NCI-H1092 (cell line): ENCODE measurements at places on chromosomes 6 and 20.

GRCh38 chr20:62523473-62524203 is 47.8 kb upstream of the GATA5 start:
- DNase-seq, result no peak

DNA sequence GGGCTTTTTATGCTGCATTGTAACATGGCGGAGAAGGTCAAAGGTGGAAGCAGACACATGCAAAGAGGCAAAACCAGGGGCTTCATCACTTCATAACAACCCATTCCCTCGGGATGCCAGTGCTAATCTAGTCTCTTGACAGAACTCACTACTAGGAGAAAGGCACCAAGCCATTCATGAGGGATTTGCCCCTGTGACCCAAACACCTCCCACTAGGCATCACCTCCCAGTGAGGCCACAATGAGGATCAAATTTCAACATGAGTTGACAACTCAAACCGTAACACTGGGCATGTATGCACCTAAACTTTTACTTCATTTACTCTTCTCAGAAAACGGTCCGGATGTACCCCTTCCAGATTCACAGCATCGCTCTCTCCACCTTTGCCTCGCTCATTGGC is 61.9 kb downstream of the CDS2 start:
- DNase-seq, result no peak

DNA sequence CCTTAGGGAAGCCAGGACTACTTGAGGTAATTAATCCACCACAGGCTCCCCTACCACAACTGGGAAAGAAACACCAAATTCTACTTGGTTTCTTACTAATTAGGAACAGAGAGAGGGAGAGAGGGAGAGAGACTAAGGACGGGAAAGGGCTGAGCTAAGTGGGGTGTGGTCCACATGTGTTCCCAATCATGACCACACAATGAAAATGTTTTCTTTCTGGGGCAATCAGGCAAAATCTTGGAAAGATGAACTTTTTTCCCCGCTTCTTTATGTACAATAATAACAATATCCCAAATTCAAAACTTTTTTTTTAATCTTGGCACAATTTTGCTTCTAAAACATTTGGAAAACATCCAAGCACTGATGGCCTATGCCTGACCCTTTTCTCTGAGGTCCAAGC is 734.4 kb downstream of the MAFB start:
- DNase-seq, result no peak

DNA sequence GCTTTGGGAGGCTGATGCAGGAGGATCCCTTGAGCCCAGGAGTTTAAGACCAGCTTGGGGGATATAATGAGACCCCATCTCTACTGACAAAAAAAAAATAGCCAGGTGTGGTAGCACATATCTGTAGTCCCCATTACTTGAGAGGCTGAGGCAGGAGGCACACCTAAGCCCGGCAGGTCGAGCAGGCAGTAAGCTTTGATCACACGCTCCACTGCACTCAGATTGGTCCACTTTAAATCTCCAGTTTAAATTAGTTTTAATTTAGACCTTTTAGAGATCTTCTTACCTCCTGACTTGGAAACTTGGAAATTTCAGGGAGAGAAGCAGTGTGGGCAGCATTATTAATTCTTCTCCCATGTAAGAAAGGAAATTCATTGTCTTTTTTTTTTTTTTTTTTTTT is 16.8 kb upstream of the PLCB4 start:
- DNase-seq, result no peak

GRCh38 chr6:5030596-5031136 is 26.8 kb upstream of the RPP40 start:
- peak; percentile 62 for DNase-seq

GRCh38 chr6:157116426-157116825 is 206.9 kb downstream of the TMEM242 start:
- no peak for DNase-seq

- DNase-seq, result peak; percentile 4
These were observed 800 bp downstream of the RWDD2A start for GRCh38 chr6:83193747-83194566.

DNA sequence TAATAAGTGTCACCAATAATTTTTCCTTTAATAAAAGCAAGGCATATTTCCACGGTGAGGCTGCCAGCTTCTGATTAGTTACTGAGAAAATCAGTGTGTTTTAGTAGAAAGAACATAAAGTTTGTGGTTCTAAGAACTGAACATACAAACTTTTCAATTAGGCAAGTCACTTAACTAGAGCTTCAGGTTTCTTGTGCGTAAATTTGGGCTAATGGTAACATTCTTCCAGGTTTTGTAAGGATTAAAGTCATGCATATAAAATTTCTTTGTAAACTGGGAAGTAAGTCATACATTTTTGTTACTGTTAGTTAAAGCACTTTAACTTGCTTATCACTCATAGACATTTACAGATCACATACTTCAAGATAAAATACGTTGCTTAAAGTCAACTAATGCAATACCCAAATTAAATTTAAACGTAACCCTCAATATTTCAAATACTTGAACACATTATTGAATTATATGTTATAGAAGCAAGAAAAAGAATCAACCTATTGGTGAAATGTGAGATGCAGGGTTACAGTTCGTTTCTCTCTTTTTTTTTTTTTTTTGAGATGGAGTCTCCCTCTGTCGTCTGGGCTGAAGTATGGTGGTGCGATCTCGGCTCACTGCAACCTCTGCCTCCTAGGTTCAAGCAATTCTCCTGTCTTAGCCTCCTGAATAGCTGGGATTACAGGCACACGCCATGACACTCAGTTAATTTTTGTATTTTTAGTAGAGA is 327.3 kb upstream of the NOX3 start:
- DNase-seq, result no peak

DNA sequence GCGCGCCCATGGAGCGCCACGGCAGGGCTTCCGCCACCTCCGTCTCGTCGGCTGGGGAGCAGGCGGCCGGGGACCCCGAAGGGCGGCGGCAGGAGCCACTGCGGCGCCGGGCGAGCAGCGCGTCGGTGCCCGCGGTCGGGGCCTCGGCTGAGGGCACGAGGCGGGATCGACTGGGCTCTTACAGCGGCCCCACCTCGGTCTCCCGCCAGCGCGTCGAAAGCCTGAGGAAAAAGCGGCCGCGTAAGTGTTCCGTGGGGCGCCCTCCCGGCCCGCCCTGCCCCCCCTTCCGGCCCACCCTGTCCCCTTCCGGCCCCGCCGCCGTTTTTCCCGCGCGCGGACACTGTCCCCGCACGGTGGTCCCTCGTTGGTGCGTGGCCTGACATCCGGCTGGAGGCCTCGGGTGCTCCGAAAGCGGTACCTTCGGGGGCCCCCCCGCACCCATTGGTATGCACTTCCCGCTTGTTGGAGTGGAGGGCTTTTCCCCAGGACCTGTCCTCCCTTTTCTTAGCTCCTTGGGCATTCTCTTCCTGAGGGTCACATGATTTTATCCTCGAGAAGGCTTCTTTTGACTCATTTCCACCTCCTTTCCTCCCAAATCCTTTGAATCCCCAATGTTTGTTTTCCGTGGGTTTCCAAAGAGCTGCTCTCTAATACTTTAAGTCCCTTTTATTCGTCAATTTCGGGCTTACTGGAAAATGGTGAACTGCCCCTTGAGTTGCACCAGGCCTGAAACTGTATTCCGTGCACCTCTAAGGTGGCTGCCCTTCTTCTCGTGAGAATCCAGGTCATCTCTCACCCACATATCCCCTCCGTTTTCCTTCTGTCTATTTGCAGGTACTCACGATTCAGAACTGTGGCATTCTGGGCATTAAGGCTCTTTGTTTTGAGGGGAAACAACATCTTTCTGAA is 556 bp downstream of the PANK2 start:
- no peak for DNase-seq

DNA sequence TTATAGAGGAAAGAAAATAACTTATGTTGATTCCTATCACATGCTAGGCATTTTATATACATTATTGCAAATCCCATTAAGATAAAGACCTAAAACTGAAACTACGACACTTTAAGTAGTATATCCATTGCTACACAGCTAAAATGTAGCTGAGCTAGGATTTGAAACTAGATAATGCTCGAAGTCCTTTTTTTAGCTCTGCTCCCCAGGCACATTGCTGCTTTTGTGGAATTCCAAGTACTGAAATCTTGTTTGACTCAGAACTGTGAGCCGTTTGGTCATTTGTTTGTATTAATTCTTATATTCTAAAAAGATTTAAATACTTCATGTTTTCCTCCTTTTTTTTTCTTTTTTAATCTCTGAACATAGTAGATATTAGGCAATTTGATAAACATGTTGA is 644.8 kb downstream of the HACE1 start:
- no peak for DNase-seq

DNA sequence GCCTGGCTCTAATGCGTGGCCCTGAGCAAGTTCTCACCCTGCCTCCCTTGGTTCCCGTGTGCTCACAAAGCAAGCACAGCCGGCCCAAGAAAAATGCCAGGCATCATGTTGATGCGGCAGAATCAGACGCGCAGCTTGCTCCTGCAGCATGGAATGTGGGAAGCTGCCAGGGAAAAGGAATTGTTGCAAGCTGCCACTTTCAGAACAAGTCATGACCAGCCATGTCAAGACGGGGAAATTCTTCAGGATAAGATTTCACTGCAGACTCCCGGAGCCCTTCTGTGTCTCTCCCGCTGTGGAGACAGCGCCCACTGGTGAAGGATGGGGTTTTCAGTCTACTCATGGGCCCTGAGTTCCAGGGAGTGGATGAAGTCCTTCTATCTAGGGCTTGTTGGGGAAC is 4.6 kb downstream of the DACT2 start:
- DNase-seq, result no peak
